ENCODE measurements at places on chromosomes 3 and 15.

- DNase-seq: no peak
Observed at GRCh38 chr3:25532431-25533162, 104.5 kb downstream of the RARB start.

- no peak for DNase-seq
Observed at GRCh38 chr15:35705884-35706585, 160.1 kb upstream of the DPH6 start.

DNA sequence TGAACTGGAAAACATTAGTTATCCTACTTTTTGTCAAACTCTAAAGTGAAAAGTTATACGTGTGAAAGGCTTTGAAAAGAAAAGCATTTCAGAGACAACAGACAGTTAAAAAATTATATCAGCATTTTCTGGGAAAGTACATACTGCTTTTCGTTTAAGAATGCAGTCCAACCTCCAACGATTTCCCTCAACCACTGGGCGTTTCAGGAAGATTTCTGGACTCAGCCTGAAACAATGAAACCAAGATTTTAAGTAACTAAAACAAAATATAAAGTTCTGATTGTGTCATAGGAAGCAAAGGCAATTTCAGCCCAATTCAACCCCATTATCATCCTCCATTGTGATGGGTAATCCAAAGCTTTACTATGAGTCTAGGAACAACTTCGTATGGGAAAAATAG, 110.7 kb downstream of the PLD1 start:
- no peak for DNase-seq

DNA sequence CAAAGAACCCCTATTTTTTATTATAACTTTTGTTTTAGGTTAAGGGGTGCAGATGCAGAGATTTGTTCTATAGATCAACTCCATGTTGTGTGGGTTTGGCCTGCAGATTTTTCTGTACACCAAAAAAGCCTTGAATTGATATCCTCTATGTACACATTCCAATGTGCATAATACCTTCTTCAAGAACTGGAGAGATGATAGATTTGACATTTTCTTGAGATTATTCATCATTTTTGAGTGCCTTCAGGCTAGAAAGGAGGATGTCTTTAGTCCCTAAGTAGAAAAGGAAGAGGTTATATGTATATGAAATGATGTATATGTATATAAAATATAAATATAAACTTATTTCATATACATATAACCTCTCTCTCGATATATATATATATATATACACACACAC, 1190.0 kb upstream of the ALCAM start:
- DNase-seq: no peak

DNA sequence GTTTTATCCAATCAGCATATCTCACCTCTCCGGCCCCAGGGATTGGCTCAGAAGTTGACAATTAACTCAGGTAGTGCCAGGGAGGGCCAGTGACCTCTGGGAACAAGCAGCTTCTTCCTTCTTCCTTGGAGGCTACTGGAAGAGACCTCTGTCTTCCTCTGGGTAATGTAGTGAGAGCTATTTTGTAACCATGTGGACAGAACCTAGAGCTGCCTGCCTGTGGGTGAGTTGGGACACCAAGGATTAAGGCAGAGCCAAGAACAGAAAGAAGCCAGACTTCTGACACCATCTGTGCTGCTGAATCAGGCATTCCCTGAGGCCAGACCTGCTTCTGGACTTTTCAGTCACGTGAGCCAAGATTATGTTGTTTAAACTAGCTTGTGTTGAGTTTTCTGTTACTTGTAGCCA, 5.9 kb upstream of the NDUFAF1 start:
- DNase-seq: no peak
